GM04504 (cell line): ENCODE measurements at places on chromosomes 16 and 17.

DNA sequence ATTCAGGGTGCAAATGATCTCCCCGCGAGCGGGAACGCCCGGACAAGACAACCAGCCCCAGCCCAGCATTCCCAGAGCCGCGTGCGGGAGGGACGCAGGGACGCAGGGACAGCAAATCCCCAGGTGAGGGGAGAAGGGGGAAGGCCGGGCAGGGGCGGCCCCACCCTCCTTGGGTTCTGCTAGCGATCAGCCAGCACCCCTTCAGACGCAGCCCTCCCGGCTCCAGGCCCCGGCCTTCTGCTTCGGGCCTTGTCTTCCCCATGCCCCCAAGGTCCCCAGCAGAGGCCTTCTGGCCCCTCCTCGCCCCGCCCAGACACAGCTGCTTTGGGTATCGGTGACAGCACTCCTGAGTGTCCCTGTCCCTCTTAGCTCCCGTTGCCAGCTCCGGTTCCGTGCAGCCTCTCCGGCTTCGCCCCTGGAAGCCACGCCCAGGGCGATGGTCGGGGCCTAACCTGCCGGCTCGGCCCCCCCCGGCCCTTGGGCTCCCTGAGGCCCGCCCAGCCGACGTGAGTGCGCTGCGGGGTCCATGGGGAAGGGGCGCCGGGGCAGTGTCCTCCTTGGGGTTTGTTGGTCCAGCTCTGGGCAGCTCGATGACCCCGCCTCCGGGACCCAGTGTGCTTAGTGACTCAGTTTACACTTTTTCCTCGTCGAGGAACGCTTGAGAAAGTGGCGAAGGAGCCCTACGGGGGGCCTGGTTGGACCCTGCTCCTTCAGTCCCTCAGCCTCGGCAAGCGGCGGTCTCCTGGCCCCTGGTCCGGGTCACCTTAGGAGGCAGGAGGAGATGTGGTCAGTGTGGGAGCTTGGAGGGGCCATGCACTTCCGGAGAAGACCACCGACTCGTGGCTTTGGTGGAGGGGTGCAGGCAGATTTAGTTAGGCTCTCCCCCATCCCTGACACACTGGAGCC lies 50.5 kb upstream of the AMZ2 start:
- DNase-seq: no peak

DNA sequence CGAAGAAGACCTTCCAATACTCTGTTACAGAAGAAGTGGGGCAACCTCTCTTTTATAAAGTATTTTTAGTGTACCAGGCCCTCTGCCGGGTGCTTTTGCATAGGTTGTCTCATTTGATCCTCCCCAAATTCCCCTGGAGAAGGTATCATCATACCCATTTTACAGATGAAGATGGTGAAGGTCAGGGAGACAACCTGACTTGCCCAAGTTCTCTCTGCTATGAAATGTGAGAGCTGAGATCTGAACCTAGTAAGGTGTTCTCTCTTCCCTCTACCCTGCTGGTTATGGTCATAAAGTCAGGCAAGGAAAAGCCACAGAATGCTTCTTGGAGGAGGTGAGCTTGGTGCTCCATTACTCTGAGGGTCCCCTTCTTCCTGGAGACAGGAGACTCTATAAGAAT lies 28.1 kb upstream of the HERPUD1 start:
- DNase-seq: no peak

GRCh38 chr17:79752175-79752574 lies 21.4 kb downstream of the ENPP7 start:
- DNase-seq: no peak

- DNase-seq: no peak
Measured at GRCh38 chr17:50629902-50630301, 4.8 kb upstream of the ABCC3 start.

GRCh38 chr17:4537451-4538235 lies 17.5 kb downstream of the MYBBP1A start:
- DNase-seq: no peak

DNA sequence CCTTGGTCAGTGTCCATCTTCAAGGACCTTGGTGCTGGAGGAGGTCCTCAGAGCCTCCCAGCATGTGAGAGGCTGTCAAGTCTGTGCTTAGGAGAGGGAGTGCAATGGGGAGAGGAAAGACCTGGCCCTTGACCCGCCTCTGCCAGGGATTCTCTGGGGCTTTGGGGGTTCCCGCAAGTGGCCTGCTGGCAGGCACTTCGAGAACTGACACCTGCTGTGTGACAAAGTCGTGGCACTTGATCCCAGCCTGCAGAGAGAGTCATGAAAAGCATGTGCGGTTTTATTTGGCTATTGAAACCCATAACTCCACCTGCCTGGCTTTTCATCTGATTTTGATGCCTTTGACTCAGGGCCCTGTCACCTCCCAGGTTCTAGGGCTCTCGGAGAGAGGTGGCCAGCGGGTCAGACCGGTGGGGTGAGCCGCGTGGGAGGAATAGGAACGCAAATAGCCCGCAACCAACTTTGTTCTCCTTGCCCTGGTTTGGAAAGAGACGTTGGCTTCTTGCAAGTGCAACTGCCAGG lies 42.8 kb upstream of the GSE1 start:
- DNase-seq: no peak

GRCh38 chr17:76307966-76308338 lies at the start of gene QRICH2:
QRICH2 (minus strand) TSS chr17:76308276; CDS start chr17:76307998, 278 bp downstream.
- no peak for DNase-seq

- no peak for DNase-seq
Measured at GRCh38 chr16:48381201-48381600, 4.0 kb downstream of the SIAH1 start.

GRCh38 chr17:75240394-75241142 lies 20.8 kb downstream of the GGA3 start:
- DNase-seq: no peak

- no peak for DNase-seq
Measured at GRCh38 chr17:31825961-31826691, 32.9 kb downstream of the COPRS start.

DNA sequence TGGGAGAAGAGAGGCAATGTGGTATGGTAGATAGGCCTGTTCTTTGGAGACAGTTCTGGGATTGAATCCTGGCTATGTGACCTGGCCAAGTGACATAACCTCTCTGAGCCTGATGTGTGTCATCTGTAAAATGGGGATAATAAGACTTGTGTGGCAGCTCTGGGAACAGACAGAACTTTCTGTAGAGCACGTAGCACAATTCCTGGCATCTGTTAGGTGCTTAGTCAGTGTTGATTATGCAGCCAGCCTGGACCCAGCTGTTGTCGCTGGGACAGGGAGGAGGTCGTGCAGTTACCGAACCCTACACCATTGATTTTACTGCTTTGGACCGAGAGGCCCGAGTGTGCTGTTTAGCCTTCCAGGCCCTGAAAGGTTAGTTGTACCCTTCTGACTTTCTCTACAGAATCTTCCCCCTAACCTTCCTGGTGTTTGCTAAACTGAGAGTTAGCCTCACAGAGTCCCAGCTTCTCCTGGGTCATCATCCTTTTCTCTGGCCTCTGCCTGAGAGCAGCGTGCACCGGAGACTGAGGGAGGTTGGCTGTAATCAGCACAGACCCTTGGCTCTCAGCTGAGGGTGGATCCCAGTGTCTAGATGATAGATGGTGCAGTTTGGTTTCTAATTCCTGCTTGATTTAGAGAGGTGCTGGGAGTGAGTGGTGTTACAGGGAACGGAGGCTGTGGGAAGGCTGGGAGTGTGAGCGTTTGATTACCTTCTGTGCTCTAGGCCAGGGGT lies 31.9 kb downstream of the MSI2 start:
- no peak for DNase-seq

GRCh38 chr17:79745641-79746105 lies 14.9 kb downstream of the ENPP7 start:
- DNase-seq: no peak

DNA sequence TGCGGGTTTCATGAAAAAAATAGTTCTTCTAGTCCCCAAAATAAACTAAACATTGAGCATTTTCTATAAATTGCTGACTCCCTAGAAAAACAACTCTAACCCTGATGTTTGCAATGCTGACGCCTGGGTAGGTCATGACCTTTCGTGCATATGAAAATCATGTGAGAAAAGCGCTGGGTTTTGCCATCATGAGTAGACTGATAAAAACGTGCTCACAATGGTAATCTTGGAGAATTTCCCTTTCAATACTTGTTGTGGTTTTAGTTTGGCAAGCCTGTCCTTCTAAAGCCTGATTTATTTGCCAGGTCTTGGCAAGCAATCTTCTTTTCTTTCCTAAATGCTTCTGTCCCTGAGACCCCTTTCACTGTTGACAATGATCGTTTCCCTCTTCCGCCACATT lies 4.0 kb upstream of the CLEC10A start:
- no peak for DNase-seq

DNA sequence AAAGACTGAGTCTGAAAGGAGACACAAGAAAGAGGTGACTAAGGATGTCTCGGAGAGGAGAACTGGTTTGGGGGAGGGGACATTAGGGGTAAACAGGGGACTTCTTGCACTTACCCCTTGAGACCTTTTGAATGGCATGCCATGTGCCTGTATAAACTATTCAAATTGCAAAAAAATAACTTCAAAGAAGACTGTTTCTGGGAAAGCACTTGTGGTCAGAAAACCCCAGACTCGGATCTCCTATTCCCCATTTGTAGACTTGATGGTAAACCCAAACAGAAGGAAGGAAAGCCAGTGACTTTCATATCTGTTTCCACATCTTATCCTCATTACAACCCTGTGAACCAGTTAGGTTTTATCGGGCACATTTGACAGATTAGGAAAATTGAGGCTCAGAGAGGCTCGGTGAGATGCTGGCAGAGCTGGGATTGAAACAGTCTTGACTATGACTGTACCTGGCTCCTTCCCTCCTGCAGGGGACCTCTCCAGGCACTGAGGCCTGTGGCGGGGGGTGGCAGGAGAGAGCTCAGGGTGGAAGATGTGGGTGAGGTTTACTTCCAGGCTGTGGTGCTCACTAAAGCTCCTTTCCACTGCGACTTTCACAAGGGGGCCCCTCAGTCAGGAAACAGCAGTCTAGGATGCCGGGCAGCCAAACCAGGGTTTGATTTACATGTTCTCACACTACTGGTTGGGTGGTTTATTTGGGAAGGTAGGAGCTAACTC lies 30.5 kb upstream of the PLCG2 start:
- DNase-seq: no peak

DNA sequence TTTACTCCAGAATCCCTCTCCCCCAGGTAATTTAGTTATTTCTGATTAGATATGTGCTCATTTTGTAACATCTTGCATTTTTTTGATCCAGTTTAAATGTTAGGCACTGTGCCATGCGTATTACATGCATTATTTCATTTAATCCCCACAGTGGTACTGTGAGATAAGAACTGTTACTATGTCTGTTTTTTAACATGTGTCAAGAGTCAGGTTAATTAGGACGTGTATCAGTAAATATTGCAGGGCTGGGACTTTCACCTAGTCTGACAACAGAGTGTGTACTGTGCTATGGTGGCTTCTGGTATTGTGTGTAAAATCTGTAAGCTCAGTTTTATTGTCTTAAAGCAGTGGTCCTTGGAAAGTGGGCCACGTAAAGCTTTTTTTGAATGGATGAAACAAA lies 10.6 kb downstream of the RSPRY1 start:
- DNase-seq: no peak

GRCh38 chr17:65173284-65173793 lies 36.2 kb downstream of the RGS9 start:
- no peak for DNase-seq

GRCh38 chr16:56013962-56014552 lies 138.9 kb upstream of the CES5A start:
- DNase-seq: no peak

DNA sequence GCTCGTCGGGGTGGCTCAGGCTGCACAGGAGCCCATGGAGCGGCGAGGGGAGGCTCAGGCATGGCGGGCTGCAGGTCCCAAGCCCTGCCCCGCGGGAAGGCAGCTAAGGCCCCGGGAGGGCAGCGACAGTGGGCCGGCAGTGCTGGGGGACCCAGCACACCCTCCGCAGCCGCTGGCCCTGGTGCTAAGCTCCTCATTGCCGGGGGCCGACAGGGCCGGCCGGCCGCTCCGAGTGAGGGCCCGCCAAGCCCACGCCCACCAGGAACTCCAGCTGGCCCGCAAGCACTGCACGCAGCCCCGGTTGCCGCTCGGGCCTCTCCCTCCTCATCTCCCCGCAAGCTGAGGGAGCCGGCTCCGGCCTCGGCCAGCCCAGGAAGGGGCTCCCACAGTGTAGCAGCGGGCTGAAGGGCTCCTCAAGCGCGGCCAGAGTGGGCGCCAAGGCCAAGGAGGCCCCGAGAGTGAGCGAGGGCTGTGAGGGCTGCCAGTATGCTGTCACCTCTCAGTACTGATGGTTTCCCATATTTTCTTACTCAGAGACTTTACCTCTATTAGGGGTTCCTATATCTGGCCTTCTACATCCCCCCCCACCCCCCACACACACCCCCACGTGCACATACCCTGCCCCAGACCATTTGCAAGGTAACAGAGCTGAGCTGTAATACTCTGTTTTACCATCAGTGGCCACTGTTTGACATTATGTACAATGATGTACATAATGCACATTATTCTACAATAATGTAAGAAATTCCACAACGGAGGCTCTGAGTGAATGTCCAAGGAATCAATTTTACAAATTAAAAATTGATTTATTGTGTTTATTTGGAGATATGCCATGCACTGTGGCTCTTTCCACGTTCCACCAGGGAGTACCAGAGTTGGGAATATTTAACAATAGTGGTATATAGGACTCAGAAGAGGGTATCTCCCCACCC lies 3.7 kb upstream of the VAT1L start:
- DNase-seq: no peak

DNA sequence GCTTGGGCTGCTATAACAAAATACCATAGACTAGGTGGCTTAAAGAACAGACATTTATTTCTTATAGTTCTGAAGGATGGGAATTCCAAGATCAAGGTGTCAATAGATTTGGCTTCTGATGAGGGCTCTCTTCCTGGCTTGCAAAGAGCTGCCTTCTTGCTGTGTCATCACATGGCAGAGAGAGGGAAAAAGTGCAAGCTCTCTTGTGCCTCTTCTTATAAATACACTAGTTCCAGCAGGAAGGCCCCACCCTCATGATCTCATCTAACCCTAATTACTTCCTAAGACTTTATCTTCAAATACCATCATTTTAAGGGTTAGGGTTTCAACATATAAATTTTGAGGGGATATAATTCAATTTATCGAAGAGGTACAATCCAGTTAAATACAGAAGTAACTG lies 30.6 kb downstream of the ABCA9 start:
- DNase-seq: no peak

DNA sequence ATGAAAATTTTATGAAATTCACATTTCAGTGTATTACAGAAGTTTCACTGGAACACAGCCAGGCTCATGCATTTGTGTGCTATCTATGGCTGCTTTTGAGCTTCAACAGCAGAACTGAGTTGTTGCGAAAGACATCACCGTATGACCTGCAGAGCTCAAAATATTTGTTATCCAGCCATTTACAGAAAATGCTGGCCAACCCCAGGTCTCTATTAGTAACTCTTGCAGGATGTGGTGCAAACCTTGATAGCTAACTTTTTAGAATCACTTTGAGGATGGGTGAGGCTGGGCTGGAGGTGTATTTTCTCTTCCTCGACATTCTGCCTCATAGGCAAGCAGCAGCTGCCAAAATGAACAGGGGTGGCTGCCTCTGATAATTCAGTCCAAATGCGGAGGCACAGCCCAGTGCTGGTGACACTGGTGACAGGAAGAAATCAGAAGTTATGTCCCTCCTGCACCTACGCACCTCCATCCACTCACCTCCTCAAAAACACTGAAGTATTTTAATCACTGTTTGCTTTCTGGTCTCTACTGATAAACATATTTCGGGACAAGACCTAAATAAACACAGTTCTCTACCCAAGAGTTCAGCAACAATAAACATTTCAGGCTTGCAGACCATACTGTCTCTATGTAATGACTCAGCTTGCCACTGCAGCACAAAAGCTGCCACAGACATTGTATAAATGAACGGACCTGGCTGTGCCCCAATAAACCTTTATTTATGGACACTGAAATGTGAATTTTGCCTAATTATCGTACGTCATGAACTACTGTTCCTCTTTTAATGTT lies 28.5 kb downstream of the ARHGAP17 start:
- DNase-seq: peak; percentile 59
